ENCODE measurements at places on chromosomes 13 and 19. TPM values are rescaled to one million over a fixed set of nuclear protein-coding genes. Genes with fewer than 3 reads are reported as not detected.

GRCh38 chr13:27053210-27053884 is 118.3 kb downstream of the USP12 start:
- H3K36me3 ChIP-seq: no peaks in the 10 kb centered on the region
- H3K27me3 ChIP-seq: no peaks in the 10 kb centered on the region
- no peak overlapping the region for H3K4me3 ChIP-seq
- DNase-seq: no peak

DNA sequence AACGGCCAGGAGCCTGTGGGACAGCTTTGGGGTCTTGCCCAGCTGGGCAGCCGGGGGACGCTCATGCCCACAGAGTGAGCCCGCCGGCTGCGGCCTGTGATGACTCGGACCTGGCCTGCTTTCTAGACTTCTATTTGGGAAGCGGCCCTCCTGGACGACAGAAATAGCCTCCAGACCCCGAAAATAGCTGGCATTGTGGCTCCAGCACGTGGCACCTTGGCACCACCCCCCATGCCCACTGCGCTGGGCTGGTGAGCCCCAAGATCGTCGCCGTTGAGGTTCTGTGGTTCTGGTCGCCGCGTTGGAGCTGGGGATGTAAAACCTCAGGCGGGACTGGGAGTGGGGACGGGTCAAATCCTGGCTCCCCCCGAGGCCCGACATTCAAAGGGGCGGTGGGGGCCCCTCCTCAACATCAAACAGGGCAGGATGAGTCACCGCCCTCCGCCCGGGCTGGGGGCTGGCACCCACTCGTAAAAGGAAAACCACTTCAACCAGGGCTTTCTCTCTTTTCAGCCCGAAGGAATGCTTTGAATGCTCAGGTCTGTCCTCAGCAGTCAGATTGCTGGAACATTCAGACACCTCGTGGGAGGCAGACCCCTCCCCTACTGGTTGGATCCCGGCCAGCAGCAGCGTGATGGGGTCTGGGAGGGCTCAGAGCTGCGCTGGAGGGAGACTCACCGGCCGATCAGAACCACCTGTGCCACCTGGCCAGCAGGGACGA is 42.1 kb downstream of the GADD45B start:
- no peak overlapping the region for H3K27ac ChIP-seq
- no peak for DNase-seq
- no peaks in the 10 kb centered on the region for H3K4me1 ChIP-seq
- no peak overlapping the region for H3K4me3 ChIP-seq

DNA sequence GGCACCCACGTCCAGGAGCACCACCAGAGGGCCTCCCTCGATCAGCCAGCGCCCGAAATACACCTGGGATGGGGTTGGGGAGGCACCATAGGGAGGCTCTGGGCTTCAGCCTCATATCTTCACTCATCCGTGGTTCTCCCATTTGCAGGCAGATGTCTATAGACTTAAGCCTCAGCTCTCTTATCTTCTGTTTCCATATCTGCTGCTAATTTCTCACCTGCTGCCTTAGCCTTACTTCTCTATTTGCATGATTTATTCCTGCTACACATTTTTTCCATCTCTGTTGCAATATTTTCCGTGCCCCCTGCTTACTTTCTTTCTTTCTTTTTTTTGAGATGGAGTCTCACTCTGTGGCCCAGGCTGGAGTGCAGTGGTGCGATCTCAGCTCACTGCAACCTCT is 5.8 kb downstream of the GYS1 start:
- peaks cover 21% of the 10 kb centered on the region for H3K4me1 ChIP-seq
- peaks cover 26% of the 10 kb centered on the region for H3K36me3 ChIP-seq
- peak overlapping the region; percentile 75 for H3K27ac ChIP-seq
- H3K4me3 ChIP-seq: no peak overlapping the region

The CYP2B6 gene
- total RNA-seq: not detected

- H3K27me3 ChIP-seq: peaks cover 1% of the 10 kb centered on the region
- no peak overlapping the region for H3K27ac ChIP-seq
- H3K36me3 ChIP-seq: no peaks in the 10 kb centered on the region
- no peak overlapping the region for H3K4me3 ChIP-seq
- H3K4me1 ChIP-seq: no peaks in the 10 kb centered on the region
Observed at GRCh38 chr19:30449673-30450072, 77.5 kb downstream of the ZNF536 start.

DNA sequence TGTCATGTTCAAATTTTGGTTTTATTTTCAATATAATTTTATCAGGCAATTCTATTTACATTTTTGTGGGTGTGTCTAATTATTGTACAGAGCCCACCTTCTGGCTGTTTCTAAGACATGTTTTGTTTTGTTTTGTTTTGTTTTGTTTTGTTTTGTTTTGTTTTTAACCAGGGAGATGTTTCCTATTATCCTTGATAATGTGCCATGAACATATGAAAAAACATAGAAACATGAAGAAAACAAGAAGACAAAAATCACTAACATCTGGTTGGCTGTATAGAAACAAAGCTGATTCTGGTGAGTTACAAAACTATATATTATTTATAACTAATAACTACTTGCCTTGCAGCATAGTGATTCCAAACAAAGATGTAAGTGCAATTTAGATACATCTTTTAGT is 128.1 kb upstream of the TRPC4 start:
- H3K36me3 ChIP-seq: no peaks in the 10 kb centered on the region
- DNase-seq: no peak
- H3K27ac ChIP-seq: no peak overlapping the region
- no peak overlapping the region for H3K4me3 ChIP-seq

DNA sequence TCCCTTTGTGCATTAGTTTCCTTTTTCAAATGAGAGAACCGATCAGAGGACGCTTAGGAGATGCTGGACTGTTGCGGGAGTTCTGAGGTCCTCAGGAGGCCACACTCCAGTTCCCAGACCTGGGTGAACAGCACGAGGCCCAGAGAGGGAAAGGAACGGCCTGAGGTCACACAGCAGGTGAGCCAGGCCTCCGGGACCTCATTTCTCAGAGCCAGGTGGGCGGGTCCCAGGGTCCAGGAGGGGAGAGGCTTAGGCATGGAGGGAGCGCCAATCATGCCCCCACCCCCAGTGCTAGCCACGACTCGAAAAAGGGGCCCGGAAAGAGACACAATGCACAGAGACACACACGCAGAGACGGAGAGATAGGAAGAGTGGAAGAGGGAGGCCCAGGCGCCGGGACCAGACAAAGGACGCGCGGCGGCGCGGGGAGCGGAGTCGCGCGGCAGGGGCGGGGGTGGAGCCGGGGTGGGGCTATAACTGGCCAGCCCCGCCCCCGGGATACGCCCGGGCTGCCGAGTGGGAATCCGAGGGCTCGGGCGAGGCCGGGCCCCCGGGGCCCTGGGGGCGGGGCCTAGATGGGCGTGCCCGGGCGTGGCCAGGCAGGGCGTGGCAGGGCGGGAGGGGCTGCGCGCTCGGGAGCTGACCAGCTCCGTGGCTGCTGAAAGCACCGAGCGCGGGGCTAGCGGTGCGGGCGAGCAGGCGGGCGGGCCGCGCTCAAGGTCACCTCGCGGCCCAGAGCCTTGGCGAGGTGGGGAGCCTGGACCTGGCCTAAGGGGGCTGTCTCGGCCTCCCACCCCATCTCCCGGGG is 1.6 kb downstream of the ELAVL3 start:
- peaks cover 16% of the 10 kb centered on the region for H3K4me1 ChIP-seq
- no peak overlapping the region for H3K4me3 ChIP-seq
- H3K36me3 ChIP-seq: peaks cover 4% of the 10 kb centered on the region
- peaks cover 36% of the 10 kb centered on the region for H3K27me3 ChIP-seq
- H3K27ac ChIP-seq: no peak overlapping the region

DNA sequence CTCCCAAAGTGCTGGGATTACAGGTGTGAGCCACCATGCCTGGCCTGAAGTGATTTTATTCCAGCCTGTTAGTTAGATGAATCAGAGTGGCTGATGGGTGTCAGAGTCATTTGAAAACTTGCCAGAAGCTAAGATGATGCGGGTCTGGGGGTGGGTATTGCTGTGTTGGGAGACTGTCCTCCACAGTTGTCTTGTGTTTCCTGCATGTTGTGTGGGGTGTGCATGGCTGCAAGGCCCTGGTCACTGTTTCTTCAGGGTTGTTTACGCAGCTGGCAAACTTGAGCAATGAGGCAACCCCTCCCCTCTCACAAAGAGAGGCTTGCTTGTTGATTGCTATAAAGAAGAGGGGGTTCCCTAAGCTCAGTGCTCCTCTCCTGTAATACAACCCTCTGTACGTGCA is 71.8 kb downstream of the TRPM4 start:
- no peaks in the 10 kb centered on the region for H3K36me3 ChIP-seq
- peaks cover 10% of the 10 kb centered on the region for H3K27me3 ChIP-seq
- DNase-seq: no peak
- H3K4me1 ChIP-seq: peaks cover 16% of the 10 kb centered on the region
- no peak overlapping the region for H3K27ac ChIP-seq

- peaks cover 52% of the 10 kb centered on the region for H3K36me3 ChIP-seq
- no peaks in the 10 kb centered on the region for H3K27me3 ChIP-seq
- peak overlapping the region; percentile 46 for H3K27ac ChIP-seq
Observed at GRCh38 chr19:46609511-46610412, 8.6 kb downstream of the CALM3 start.

DNA sequence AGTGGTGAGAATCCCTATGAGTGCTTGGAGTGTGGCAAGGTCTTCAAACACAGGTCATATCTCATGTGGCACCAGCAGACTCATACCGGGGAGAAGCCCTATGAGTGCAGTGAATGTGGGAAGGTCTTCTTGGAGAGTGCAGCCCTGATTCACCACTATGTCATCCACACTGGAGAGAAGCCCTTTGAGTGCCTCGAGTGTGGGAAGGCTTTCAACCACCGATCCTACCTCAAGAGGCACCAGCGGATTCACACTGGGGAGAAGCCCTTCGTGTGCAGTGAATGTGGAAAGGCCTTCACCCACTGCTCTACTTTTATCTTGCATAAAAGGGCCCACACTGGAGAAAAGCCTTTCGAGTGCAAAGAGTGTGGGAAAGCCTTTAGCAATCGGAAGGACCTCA is 18.7 kb upstream of the AURKC start:
- H3K4me3 ChIP-seq: no peak overlapping the region
- no peaks in the 10 kb centered on the region for H3K4me1 ChIP-seq
- peaks cover 63% of the 10 kb centered on the region for H3K36me3 ChIP-seq
- no peaks in the 10 kb centered on the region for H3K27me3 ChIP-seq
- no peak for DNase-seq

The ZNF582 gene
- total RNA-seq: 1.3 TPM

DNA sequence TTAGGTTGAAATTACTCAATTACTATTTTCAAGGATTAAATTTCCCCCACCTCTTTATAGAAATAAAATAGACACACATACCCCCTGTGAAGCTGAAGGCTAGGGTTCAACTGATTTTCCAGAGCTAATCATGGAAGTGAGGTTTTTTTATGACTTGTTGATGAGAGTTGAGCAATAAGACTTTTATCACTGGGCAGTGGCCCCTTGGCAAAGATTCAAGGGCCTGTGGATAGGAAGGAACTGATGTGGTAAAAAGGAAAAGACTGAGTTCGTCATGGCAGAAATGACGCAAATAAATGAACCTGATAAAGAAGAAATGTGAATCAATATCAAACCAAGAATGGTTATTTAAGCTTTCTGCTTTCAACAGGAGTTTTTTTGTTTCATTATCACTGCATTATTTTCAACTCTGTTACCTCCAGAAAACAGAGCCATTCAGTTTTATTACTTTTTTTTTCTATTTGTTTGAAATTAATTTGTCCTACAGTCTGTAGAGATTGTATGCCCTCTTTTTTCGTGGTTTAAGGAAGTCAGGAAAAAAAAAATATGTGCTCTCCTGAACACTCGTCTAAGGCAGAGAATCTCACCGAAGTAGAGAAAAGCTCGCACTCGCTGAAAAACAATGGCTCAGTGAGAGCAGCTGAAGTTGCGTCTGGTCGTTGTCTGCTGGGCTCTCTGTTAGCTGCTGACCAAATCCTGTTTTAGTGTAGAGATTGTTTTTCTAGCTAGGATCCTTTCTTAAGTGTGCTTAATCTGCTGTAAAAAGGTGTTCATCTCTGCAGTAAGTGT is 38.9 kb downstream of the STOML3 start:
- H3K27ac ChIP-seq: no peak overlapping the region
- no peaks in the 10 kb centered on the region for H3K4me1 ChIP-seq
- H3K27me3 ChIP-seq: peaks cover 2% of the 10 kb centered on the region
- H3K4me3 ChIP-seq: no peak overlapping the region

DNA sequence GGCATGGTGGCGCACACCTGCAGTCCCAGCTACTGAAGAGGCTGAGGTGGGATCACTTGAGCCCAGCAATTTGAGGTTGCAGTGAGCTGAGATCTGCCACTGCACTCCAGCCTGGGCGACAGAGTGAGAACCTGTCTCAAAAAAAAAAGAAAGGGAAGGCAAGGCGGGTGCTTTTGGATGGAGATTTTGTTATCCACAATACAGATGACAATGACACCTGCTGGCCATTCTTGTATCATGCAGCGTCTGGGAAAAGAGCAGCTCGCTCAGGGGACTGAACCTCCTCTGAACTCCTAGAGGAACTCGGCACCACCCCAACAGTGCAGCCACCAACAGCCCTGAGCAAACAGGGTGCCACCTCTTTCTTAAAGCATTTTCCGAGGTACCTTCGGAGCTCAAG is 22.8 kb downstream of the HAUS8 start:
- H3K4me3 ChIP-seq: no peak overlapping the region
- H3K27ac ChIP-seq: no peak overlapping the region
- peaks cover 23% of the 10 kb centered on the region for H3K36me3 ChIP-seq
- H3K27me3 ChIP-seq: no peaks in the 10 kb centered on the region

The ATP4B gene
- total RNA-seq: not detected

DNA sequence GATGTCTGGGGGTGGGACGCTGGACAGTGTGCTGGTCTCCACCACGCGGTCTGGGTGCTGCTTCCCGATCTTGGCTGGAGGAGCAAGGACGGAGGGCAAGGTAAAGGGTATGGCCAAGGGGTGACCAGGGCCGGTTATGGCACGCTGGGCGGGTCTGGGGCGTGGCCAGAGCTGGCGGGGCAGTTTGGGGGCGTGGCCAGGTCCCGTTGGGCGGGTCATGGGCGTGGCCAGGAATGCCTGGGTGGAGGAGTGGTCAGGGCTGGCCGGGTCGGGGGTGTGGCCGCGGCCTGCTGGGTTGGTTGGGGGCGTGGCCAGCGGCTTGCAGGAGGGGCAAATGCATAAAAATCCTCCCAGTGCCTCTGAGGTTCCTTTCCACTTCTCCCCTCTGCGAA is 19.2 kb downstream of the GPX4 start:
- H3K4me3 ChIP-seq: no peak overlapping the region
- peak; percentile 49 for DNase-seq
- H3K4me1 ChIP-seq: no peaks in the 10 kb centered on the region
- no peaks in the 10 kb centered on the region for H3K27me3 ChIP-seq
- peak overlapping the region; percentile 58 for H3K27ac ChIP-seq

The CYP4F8 gene
- total RNA-seq: not detected

DNA sequence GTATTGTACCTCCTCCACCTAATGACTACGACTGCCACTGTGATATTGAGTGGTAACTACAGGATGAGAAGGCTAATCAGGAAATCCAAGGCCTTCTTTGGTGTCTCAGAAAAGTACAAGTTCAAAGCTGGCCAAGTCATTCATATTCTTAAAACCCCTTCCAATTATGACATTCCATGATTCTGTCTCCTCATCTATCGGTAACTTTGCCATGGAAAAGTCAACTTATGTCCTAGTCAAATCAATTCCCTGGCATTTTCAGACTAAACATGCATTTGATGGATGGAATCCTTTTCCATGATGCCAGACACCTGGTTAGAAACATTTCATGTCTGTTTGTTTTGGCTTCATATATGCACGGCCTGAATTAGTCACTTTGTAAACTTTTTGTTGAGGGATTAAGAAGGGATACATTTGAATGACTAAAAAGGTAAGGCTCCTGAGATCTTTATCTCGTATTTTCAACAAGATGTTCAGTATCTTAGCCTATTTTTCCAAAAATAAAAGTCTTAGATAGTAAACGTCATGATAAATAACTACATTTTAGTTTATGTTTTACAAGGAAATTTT is 186.5 kb downstream of the NHLRC3 start:
- H3K4me1 ChIP-seq: no peaks in the 10 kb centered on the region
- no peaks in the 10 kb centered on the region for H3K36me3 ChIP-seq
- H3K4me3 ChIP-seq: no peak overlapping the region
- H3K27ac ChIP-seq: no peak overlapping the region

Data from activated T-helper 1 cell treated with anti-CD3 and anti-CD28 coated beads, Interleukin-12 subunit alpha, Interleukin-12 subunit beta, Interleukin-2, Interleukin-4 antibody, amounts not matched to agents 30 ng/mL and 10 ng/mL and 1 ng/mL, durations not matched to agents 14 hours and 24 hours and 36 hours (primary cell).